ENCODE measurements at places on chromosomes 6 and 20. TPM values are rescaled to one million over a fixed set of nuclear protein-coding genes. Genes with fewer than 3 reads are reported as not detected.

Gene SLC12A5
- 0.51 TPM for total RNA-seq

Gene ADGB
- not detected for total RNA-seq

Gene TP53TG5
- total RNA-seq: not detected

Gene TFAP2A
- not detected for total RNA-seq
